ENCODE measurements at places on chromosomes 1 and 21.

GRCh38 chr1:156080863-156081179, 1.4 kb downstream of the MEX3A start:
- DNase-seq = no peak

GRCh38 chr1:61424382-61424781, 300.6 kb downstream of the TM2D1 start:
- DNase-seq = no peak

GRCh38 chr1:56430141-56430839, 149.1 kb downstream of the PLPP3 start:
- DNase-seq = no peak

- DNase-seq = no peak
These were observed 49.8 kb downstream of the COLGALT2 start for GRCh38 chr1:183987593-183988318.

GRCh38 chr21:44392916-44393315, 39.5 kb downstream of the TRPM2 start:
- no peak for DNase-seq

GRCh38 chr1:152162792-152163463, 3.9 kb upstream of the RPTN start:
- no peak for DNase-seq

GRCh38 chr1:213131851-213132655, 81.0 kb downstream of the RPS6KC1 start:
- DNase-seq = no peak

DNA sequence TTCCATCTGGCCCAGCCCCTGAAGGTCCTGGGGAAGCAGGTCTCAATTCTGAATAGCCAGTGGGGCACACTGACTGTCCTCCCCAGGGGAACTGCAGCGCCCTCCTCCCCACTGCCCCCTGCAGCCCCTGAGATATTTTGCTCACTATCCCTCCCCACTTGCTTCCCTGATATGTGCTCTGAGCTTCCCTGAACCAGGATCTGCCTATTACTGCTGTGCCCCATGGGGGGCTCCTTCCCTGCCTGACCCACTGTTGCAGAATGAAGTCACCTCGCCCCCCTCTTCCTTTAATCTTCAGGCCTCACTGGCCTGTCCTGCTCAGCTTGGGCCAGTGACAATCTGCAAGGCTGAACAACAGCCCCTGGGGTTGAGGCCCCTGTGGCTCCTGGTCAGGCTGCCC, 89.8 kb downstream of the PTPRU start:
- DNase-seq = no peak

- DNase-seq = no peak
These were observed 591.8 kb downstream of the ADGRL2 start for GRCh38 chr1:82392513-82392912.

DNA sequence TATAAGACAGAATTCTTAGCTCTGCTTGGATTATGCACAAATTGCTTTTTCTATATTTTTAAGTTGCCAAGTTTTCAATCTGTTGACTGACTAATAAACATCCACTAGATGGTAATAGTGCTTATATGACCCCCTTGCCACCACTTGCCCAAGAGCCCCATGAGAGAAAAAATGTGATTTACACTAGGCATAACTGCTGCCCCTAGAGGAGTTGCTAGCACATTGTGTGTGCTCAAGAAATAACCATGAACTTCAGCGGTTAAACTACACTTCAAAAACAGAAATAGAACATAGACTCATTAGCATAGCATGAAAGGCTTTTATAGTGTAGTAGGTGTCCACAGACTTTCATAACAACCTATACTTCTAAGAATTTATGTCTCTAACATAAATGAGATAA, 61.4 kb downstream of the BRINP3 start:
- no peak for DNase-seq

DNA sequence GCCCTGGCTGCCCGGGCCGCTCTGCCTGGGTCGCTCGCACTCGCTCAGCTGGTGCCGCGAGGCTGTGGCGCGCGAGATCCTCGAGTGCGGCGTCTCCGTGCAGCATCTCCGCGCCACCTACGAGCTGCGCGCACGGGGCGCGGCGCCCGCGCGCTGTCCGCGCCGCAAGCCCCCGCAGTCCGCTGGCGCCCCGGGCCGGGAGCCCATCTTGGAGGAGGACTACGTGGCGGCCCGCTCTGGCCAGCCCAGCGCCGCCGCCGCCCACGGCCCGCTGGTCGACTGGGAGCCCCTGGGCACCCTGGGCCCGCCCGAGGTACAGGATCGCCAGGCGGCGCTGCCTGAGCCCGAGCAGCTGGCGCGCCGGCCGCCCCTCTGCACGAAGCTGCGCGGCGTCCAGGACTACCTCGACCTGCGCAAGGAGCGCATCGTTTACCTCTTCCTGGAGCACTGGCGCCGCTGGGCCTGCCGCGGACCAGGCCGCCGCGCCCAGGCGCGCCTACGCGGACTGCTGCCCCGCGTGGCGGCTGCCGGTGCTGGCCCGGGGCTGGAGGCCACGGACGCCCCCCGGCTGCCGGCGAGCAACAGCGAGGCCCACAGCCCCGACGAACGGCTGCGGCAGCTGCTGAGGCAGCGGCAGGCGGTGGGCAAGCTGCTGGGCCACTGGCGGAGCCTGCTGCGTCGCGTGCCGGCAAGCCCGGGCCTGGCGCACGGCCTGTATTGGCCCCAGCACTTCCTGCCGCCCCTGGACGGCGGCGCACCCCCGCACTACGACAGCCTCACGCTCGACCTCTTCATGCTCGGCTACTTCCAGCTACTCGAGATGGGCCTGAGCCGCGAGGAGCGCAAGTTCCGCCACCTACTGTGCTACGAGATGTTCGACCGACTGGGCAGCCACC, 10.9 kb downstream of the TNFRSF25 start:
- no peak for DNase-seq

GRCh38 chr1:171158096-171158495, 27.0 kb upstream of the FMO2 start:
- no peak for DNase-seq

DNA sequence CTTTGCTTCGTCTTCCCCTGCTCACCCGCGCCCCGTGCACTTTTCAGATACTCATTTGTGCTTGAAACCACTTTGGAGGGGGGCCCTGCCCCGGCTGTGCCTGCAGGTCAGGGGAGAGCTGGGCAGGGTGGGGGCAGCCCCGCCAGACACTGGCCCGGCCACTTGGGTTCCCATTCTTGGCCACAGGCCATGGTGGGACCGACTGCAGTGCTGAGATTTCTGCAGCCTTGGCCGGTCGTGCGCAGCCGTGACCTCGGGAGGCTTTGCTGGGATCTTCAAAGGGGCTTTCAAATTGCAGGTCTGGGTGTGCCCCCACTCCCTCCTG, 54.5 kb upstream of the TTC34 start:
- no peak for DNase-seq

- DNase-seq = no peak
These were observed 21.3 kb upstream of the ATF3 start for GRCh38 chr1:212587016-212587887.

Measured in activated gamma-delta T cell treated with anti-CD3 and anti-CD28 coated beads, Interleukin-2, amount 50 U/mL, for 16 hours (primary cell).